ENCODE measurements at places on chromosomes 11 and 22. TPM values are rescaled to one million over a fixed set of nuclear protein-coding genes. Genes with fewer than 3 reads are reported as not detected.

The PVALB gene
- not detected for total RNA-seq

The CNIH2 gene
- 2.4 TPM for total RNA-seq

The NPAS4 gene
- not detected for total RNA-seq

The TESMIN gene
- total RNA-seq = 6.7 TPM

The PDGFD gene
- 6.1 TPM for total RNA-seq

The TENM4 gene
- total RNA-seq = 0.17 TPM

The SLC6A5 gene
- not detected for total RNA-seq

The SLC37A2 gene
- 0.16 TPM for total RNA-seq

The SF3B2 gene
- 173 TPM for total RNA-seq

The SLC25A18 gene
- 0.45 TPM for total RNA-seq

The OTOG gene
- total RNA-seq = not detected

The TYR gene
- total RNA-seq = not detected

Measured in A549 treated with Mapracorat at 1 μM for 4 hours (cell line).